NCI-H226 (cell line): ENCODE measurements at places on chromosomes 3 and 15.

DNA sequence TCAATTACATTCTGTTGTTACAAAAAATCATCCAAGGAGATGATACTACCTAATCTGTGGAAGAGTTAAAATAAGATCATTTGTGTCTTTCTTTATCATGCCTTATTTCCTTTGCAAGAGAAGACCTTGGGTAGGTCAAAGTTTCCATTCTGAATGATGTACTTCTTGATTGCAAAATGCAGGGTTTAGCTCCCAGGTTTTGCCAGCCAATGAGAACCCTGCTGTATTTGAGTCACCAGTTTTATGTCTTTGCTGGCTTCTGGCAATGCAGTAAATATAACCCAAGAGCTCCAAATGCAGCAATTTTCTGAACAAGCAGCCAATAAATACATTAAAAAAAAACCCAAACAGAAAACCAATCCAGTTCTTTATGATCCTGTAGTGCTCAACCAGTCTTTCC is 204.9 kb downstream of the CADPS start:
- DNase-seq = no peak

DNA sequence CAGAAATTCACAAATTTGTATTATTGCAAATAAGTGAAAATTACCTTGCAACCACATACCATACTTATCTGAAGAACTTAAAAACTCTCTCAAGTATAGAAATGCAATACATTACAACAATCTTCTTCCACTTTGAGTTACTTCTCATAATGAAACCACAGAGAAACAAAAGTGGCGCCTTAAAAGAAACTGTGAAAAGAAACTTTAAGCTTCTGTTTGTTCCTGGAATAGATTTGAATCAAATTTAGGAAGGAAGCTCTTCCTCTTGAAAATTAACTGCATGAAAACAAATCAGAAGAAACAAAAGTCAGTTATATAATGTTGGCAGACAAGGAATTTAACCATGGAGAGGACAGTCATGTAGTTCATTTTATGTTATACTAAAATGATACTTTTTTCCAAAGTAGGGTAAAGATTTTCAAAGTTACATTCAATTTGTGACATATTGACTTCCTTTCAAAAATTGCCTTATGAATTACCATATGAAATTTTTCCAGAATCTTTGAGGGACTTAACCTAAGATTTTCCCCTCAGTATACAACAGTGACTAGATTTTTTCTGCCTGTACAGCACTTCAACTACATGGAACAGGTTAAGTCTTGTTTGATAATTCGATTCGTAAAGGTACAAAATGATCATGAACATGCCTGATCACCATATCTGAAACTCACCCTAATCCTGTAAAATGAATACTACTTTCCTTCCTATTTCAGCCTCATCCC is 57.6 kb upstream of the TNFSF10 start:
- no peak for DNase-seq

- no peak for DNase-seq
These were observed 878.5 kb downstream of the PLOD2 start for GRCh38 chr3:145282505-145282904.

DNA sequence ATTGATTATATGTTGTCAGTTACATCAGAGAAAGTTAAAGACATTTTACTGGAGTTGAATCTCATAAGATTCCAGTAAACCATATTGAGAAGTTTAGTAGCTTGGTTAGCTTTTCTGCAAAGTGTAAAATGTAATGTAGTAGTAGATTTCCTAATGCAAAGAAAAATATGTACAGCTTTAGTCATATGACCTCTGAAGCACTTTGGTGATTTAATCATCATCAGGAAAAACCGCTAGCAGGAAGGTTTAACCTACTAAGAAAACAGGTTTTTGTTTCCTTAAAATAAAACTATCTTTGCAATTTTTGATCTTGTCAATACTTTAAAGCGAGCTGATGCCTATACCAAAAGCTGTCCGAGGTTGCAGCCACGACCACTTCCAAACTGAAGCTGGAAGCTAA is 364.6 kb upstream of the ZNF385D start:
- DNase-seq = no peak

DNA sequence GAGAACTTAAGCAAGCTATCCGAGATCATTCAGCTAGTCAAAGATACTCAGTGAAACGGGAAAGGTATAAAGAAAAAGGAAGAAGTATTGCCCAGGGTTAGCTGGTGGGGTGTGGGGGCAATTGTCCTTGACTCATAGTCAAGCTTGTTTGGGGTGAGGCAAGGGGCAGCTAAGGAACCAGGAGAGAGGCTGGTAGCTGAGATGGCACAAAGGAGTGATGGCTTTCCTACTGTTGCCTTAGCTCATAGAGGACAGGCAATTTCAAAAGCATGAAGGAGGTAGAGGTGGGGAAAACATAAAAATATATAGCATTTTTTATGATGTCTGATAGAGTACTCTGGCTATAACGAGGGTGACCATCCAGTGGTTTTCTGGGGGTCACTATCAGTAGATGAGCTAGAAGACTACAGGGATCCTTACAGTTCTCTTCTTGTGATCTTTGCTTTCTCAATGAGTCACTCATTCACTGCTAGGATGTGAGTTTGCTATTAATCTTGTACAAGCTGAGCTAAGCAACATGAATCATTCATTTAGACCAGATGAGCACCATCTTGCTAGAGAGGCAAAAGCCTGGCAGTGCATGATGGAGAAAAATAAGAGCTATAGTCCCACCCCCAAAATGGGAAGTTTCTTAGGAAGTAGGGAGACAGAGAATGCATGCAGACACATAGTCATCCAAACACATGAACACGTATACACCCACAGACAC is 207.1 kb upstream of the PFN2 start:
- peak; percentile 65 for DNase-seq

DNA sequence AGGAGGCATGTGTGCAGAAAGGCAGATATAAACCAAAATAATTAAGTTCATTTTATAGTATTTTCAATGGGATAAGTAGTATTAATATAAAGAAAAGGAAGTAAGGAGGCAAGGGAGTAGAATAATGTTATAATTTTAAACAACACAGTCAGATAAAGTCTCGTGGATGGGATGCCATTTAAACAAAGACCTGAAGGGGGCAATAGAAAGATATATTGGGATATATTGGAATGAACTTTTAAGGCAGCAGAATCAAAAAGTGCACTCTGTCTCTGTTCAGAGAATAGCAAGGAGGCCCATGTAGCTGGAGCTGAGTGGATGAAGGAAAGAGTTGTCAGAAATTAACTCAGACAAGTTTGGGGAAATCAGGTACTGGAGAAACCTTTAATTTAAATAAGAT is 158.7 kb downstream of the CGGBP1 start:
- DNase-seq = no peak

DNA sequence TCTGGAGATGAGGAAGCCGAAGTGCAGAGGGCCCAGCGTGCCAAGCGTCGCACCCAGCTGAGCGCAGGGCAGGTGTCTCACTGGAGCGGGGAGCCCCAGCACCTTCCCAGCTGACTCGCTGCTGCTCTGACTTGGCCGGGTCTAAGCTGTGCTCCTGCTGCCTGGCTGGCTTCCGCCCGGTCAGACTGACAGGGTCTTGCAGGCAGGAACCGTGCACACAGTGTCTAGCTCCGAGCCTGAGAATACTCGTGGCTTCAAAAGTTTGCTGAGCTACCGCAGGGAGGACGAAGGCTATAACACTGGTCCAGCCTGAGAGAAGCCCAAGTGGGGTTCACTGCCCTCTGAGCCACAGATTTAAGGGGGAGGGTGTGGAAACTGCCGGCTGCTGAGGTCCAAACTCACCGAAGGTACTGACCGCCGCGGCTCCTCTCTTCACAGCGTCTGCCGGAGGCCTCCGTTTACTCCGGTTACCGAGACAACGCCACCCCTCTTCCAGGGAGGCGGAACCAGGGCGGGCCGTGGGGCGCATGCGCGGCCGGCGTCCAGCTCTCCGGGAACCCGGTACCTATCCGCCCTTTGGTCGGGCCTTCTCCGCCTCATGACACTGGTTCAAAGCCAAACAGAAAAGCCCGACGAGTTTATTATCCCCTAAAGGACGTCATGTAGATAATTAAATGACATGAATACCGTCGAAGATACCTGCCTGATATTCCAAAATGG is at the start of gene CFAP44:
Gene CFAP44, minus strand, starts transcription at position 443 of the 720 bp plus-strand sequence. CDS start 7,829 bp downstream, outside the sequence.
- DNase-seq = peak; percentile 53

DNA sequence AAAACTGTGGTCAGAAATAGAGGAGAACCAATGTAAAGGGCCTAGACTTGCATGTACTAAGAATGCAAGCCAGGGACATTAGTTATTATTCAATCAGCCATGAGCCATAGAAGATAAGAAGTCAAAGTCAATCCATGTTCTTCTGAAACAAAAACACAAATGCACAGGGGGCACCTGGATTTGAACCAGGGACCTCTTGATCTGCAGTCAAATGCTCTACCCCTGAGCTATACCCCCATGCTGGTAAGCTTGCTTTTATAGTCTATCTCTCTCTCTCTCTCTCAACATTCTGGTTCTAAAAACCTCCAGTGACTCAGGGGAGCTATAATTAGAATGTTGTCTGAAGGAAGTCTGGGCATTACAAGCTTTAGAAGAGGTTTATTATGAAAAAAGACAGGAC is 85.6 kb upstream of the ACP3 start:
- no peak for DNase-seq

GRCh38 chr3:111215481-111215880 is 143.9 kb downstream of the NECTIN3 start:
- DNase-seq = peak; percentile 93

- no peak for DNase-seq
These were observed 485.5 kb upstream of the THBS1 start for GRCh38 chr15:39095218-39095879.

DNA sequence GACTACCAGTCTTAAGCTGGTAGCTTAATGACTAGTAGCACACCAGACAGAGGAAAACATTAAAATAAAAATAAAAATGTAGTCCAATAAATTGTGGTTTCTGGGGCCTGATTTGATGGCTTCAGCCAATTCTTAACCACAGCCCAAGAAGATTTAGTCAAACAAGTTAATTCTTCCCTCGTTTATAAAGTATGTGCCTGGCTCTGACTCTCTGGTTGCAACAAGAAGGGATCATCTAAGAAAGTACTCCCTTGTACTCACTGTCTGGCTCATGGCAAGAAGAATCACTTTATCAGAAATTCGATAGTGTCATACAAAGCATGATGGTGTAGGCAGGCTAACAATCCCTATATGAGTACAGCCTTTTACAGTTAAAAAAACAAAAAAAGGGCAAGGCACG is 141.9 kb downstream of the P3H2 start:
- no peak for DNase-seq

GRCh38 chr3:157232141-157232540 is 72.2 kb upstream of the CCNL1 start:
- DNase-seq = peak; percentile 28

DNA sequence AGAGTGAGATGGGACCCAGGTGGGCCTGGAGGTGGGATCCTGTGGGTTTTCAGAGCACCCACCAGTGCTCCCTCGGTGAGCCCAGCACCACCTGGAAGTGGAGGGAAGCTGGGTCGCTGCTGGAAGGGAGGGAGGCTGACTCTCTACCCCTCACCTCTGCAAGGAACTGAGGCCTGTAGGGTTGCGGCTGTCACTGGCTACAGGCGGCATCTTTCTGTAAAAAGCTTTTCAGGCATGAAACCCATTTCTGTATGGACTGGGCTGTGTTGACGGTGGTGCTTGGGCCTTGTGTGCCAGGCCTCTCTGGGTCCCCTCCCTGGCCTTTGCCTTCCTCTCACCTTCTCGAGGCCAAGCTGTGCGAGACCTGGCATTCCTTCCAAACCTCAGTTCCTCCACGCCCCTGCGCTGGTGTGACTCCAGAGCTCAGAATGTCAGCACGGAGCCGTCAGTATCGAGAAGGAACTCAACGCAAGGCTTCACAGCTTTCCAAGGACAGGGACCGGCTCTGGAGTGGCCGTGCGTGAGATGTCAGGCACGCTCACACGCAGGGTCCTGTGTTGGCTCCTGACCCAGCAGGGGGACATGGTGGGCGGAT is 16.6 kb downstream of the ABTB1 start:
- DNase-seq = no peak

- no peak for DNase-seq
These were observed 6.9 kb downstream of the COL7A1 start for GRCh38 chr3:48588230-48588629.

DNA sequence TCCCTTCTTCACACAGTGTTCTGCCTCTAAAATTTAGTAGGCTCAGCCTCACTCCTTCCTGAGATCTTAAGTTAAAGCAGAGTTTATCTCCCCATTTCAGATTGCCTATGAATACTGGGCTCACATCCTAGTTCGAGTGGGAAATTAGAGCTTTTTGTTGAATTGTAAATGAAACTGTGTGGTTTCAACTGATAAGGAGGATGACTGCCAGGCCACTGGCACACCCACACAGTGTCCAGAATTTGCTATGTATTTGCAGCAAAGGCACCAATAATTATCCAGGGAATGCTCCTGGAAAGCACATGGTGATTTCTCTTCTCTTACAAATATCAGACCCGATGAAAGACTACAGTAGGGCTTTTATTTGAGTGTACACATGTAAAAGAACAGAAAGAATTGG is 308.1 kb upstream of the COL8A1 start:
- peak; percentile 54 for DNase-seq
